Stimulated activated CD4-positive, alpha-beta T cell treated with anti-CD3 and anti-CD28 coated beads, Interleukin-1b, Interleukin-23, amount 100 ng/mL, for 1 hour (primary cell): ENCODE measurements at places on chromosomes 4 and X.

GRCh38 chr4:87360338-87360935 lies 30.6 kb downstream of the HSD17B11 start:
- no peak for DNase-seq

DNA sequence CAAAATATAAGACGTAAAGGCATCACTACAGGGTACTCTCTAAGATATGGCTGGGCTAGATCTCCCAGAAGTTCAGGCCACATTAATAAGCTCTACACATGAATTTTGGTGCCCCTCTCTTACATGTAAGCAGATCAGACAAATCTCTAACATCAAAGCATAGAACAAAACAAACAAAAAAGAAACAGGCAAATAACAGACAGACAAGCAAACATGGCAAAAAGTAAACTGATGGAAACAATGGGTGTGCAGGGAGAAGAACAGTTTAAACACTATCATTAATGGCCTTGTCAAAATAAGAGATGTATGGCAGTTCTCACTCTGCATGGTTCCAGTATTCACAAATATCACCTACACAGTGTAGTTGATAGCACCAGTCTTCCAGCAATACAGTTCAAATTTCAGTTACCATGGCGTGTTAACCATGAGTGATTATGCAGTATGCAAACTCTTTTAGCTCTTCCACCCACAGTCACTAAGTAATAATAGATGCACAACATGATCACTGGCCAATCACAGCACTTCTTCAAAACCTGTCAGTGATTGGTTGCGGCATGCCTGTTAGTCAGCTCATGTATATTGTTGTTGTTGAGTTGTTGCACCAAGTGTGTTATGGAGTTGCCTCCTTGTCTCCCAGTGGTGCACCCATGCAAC lies 110.7 kb upstream of the TLR3 start:
- no peak for DNase-seq

GRCh38 chrX:148457279-148457678 lies 43.1 kb upstream of the AFF2 start:
- no peak for DNase-seq

DNA sequence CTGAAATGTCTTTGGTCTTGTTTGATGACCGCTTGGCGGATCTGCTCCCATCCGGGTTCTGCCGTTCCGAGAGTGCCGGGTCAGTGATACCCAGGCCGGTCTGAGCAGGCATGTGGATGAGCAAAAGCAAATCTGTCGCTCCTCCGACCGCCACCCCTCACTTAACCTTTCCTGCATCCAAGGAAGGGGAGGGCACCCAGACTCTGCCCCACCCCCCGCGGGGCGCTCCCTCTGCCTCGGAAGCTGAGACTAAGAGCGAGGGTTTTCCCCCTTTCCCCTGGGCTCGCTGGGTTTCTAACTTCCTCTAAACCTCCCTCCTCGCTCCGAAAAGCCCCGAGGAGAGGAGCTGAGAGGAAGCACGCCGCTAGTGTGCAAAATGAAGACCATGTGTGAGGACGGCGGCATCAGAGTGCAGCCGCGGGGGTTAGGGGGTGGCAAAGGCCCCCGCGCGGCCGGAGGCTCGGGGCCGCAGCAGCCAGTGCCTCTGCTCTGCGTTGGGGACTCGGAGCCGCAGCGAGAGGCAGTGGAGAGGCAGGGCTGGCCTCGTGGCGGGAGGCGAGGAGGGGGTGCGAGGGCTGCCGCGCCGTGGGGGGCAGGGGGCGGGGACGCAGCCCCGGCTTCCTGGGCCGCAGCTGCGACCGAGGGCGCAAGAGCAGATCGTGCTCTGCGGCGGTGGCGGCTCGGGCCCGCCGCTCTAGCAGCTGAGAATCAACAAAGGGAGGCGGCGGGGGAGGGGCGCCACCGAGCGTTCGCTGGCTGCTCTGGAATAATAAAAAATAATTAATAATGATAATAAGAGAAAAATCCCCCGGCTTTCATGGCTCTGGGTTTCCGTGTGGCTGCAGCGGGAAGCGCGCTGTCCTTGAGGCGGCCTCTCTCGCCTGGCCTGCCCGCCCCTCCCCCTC lies 55.8 kb upstream of the BCOR start:
- peak; percentile 38 for DNase-seq

GRCh38 chr4:140157341-140157740 lies 3.4 kb upstream of the MAML3 start:
- DNase-seq: no peak

- DNase-seq: no peak
Measured at GRCh38 chr4:26228883-26229282, 91.9 kb upstream of the RBPJ start.

GRCh38 chr4:87220094-87220822 lies at the start of gene KLHL8:
Gene KLHL8 (minus strand): TSS chr4:87220618. CDS start chr4:87195539, 25,079 bp downstream.
- peak; percentile 72 for DNase-seq

GRCh38 chr4:136967069-136967468 lies 565.2 kb downstream of the PCDH18 start:
- DNase-seq: no peak

GRCh38 chr4:113397114-113397701 lies 347.8 kb downstream of the ANK2 start:
- no peak for DNase-seq

- DNase-seq: no peak
Measured at GRCh38 chr4:34182306-34182705, 2062.0 kb downstream of the ARAP2 start.

- no peak for DNase-seq
Measured at GRCh38 chr4:8841678-8842268, 29.9 kb downstream of the HMX1 start.

GRCh38 chrX:134935276-134935675 lies 55.5 kb upstream of the SMIM10 start:
- DNase-seq: no peak

DNA sequence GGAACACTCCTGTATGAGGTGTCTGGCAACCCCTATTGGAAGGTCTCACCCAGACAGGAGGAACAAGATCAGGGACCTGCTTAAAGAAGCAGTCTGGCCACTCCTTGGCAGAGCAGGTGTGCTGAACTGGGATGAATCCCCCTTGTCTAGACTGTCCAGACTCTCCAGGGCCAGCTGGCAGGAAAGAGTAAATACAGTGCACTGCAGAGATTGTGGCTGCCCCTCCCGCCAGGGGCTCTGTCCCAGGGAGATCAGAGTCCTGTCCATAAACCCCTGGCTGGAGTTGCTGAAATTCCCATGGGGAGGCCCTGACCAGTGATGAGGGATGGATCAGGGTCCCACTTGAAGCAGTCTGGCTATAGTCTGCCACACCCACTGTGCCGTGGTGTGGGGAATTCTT lies 17.7 kb downstream of the STPG2 start:
- no peak for DNase-seq

DNA sequence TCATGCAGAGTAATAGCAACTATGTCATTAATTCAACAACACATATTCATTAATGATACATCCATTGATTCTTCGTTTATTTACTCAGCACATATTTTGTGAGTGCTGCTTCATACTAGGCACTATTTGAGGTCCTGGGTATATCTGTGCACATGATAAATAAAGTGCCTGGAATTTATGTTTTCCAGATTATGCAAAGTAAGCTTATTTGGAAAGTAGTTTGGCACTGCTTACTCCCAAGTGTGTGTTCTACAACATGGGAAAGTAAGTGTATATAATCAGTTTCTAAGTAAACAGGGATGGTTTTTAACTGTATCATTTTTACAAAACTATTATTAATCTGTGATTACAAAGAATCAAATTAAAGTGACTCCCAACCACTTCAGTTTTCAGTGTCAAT lies 16.8 kb upstream of the EPGN start:
- no peak for DNase-seq

DNA sequence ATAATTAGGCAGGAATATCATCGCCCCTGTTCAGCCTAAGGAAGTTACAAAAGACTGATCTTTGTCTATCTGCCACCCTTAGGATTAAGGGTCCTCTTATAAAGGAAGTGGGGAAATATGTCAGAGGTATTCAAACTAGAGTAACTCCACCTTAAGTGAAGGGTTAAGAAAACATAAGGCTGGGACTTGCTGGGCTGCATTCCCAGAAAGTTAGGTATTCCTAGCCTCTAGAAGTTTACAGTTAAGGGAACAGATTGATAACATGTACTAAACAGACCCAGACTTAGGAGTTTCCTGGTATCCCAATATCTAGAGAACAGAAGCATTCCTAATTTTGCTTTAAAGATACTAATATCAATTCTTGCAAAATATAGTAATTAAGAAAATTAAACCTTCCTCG lies 6.0 kb downstream of the CXCL2 start:
- DNase-seq: no peak

DNA sequence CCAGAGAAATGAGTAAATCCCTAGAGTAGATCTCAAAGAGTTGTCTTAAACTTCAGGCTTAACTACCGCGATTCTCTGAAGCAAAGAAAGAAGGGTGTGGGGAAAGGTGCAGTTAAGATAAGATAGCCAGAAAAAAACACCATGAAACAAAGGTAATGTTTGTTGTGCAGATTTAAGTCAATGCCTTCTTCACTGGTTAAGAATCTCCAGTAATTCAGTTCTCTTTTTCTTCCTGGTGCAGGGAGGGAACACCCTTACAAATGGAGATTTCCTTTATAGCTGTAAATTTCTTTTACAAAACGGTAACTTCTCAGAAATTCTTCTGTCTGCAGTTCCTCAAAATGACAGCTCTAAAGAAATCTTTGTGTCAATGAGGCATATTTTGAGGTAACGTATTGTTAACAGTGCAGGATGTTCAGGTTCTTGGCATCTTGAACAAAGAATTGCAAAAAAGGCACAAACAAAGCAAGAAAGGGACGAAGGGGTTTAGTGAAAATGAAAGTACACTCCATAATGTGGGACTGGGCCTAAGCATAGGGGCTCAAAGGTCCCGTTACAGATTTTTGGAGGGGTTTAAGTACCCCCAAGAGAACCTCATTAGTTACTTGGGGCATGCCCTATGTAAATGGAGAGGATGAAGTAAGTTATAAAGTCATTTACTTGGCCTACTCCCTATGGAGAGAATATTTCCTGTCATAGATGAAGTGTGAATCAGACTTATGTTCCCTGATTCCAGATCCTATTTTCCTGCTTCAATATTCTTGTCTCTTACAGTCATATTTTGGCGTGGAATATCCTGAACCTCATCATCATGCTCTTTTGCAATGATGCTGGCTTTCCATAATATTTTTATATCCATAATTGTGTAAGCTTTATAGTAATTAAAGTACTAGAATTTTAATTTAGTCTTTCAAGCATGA lies 492.0 kb downstream of the PCDH11X start:
- DNase-seq: no peak
